ENCODE measurements at places on chromosomes 3 and 15. TPM values are rescaled to one million over a fixed set of nuclear protein-coding genes. Genes with fewer than 3 reads are reported as not detected.

- no peak for DNase-seq
Measured at GRCh38 chr3:43764056-43764455, 73.3 kb downstream of the ABHD5 start.

- DNase-seq, result no peak
Measured at GRCh38 chr3:151875759-151876158, 2.3 kb downstream of the SUCNR1 start.

DNA sequence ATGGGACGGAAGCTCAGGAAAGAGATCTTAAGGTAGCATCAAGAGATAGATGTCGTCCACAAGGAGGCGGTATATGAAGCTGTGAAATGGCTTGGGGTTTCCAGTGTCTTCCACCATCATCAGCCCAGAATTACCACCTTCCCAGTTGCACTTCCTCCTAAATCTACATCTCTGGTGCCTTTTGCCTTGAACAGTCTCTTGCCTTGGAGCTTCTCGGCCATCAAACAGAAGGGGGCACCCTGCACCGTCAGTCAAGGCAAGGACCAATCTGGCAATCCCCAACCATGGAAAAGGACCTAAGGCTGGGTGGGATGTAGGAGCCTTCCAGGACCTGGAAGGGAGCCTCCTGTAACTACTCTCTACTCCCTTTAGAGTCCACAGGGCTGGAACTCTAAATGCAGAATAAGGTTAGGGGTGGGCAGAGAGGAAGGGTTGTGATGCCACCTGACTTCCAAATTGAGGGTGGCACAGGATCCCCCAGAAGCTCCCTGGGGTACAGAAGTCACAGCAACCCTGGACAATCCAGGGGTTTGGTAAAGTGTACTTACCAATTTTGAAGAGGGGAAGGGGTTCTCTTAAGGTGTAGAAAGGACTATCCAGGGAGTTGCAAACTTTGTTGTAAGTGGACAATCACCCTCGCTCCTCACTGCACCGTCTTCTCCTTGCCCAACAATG is 1.0 kb upstream of the RYR3 start:
- no peak for DNase-seq

DNA sequence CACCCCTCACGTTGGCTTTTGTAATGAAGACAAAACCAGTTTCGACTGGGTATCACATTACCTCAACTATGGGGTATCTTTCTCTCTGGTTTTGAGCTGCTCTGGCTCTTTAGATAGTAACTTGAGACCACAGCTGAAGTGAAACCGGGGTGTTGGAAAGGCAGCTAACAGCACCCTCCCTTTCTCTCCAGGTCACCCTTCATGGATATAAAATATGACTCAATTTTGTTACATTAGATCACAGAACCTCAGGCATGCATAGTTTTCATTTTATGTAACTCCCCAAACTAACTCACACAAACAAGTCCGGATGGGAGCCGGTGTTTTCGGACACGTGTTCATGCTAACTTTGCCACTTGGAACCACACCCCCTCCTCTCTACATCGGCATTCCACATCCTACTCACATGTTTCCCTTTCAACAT is 90.7 kb downstream of the NR2F2 start:
- no peak for DNase-seq

- no peak for DNase-seq
Measured at GRCh38 chr3:10901296-10901945, 85.4 kb downstream of the SLC6A11 start.

GRCh38 chr3:112132975-112133448 is at the start of gene GCSAM:
Gene GCSAM, minus strand, starts transcription at chr3:112133248. Its CDS starts 128 bp downstream, at chr3:112133120.
- no peak for DNase-seq

- DNase-seq, result no peak
Measured at GRCh38 chr15:56327721-56328502, 37.3 kb upstream of the TEX9 start.

GRCh38 chr15:52180196-52180835 is 10.9 kb downstream of the GNB5 start:
- peak; percentile 55 for DNase-seq

DNA sequence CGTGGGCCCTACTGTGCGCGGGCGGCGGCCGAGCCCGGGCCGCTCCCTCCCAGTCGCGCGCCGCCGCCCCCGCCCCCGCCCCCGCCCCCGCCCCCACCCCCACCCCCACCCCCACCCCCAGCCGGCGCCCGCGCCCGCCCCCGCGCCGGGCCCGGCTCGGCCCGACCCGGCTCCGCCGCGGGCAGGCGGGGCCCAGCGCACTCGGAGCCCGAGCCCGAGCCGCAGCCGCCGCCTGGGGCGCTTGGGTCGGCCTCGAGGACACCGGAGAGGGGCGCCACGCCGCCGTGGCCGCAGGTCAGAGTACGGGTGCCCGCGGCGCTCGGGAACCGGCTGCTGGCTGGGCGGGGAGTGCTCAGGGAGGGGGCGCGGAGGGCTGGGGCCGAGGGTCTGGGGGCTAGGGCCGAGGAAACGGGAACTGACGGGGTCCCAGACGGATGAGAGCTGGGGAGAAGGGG is 1.1 kb upstream of the PPARG start:
- peak; percentile 64 for DNase-seq

- no peak for DNase-seq
Measured at GRCh38 chr3:196666001-196666867, 26.7 kb downstream of the NRROS start.

- DNase-seq, result no peak
Measured at GRCh38 chr3:117526470-117527079, 817.0 kb downstream of the TUSC7 start.

DNA sequence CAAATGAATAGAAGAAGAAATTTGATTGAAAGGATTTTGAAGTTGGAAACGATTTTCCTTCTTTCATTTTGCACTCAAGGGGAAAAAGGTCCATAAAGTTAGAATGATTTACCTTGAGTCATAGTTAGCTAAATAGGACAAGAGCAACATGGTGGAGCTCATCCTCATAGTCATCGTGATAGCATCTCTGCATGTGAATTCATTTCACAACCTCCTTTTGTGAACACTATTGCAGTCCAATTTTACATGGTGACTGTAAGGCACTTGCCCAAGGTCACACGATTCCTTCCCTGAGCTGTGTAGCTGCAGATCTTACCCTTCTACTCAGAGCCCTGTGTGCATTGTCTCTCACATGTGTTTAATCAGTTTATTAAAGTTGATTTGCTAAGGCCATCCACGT is 359.8 kb upstream of the C2CD4B start:
- DNase-seq, result no peak

- no peak for DNase-seq
Measured at GRCh38 chr15:76332796-76333195, 3.8 kb upstream of the ISL2 start.

The EFCC1 gene
- 3.3 TPM for total RNA-seq

The ANKUB1 gene
- total RNA-seq, result not detected

The ITIH1 gene
- not detected for total RNA-seq

The STRC gene
- total RNA-seq, result not detected
